Activated T-cell treated with anti-CD3 and anti-CD28 coated beads, Interleukin-2, amount 50 U/mL, for 48 hours (primary cell): ENCODE measurements at places on chromosomes 2 and 18.

- DNase-seq: no peak
Observed at GRCh38 chr2:110770404-110770958, 38.1 kb downstream of the ACOXL start.

- DNase-seq: no peak
Observed at GRCh38 chr2:165587335-165587938, 117.9 kb downstream of the CSRNP3 start.

DNA sequence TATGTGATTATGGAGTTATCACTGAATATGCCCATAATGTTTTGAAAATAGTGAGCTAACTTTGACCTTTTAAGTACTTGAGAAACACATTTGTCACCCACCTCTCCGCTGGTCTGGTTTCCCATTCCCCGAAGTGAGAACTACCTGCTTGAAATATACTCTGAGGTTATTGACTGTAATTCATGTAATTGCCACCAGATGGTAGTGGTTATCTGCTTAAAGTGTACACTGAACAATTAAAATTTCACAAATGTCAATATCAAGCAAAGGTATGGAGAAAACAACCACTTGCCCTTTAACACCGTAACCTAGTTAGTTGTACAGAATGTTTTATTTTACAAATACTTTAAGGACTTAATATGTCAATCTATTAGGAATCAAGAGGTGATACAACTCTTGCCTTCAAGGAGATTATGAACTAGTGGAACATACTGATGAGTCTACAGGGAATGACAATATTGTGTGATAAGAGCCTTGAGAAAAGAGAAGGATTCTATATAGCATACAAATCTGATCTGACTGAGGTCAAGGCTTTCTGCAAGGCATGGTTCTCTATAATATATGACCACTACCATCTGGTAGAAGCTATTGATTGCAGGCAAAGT lies 316.8 kb upstream of the KCNH7 start:
- DNase-seq: no peak

GRCh38 chr2:227163485-227163997 lies 464 bp downstream of the COL4A4 start:
- no peak for DNase-seq

DNA sequence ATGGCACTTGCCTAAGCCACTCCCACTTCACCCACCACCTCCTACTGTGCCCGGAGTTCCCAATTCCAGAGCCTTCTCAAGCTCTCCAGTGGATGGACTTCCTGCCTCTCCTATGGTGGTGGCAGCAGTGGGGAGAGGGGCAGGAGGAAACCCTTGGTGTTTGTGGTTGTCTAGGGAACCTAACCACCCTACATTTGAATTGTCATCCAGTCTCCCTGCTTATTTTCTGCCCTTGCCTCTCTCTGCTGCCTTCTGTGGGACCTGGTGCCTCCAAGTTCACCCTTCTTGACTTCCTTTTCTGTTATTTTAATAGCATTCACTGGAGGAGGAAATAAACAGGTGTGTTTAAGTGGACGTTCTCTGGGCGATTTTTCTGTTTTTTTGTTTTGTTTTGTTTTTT lies 50.0 kb upstream of the HPCAL1 start:
- DNase-seq: no peak

DNA sequence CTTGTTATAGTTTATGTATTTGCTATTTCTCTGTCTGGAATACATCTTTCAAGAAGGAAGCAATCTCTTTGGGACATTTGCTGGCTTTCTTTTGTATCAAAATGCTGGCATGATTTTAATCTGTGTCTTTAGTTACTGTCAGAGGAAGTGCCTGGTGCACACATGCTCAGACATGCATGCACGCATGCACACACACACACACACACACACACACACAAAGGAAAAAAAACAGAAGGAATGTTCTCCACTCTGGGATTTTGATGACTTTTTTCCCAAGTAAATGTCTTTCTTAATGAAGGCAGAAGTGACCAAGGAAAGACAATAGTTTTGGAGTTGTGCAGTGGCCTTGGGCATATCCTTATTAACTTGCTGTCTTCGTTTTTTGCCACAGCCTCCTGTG lies 6.7 kb downstream of the GNAL start:
- no peak for DNase-seq
